ENCODE measurements at places on chromosomes 1 and 21.

- no peak for DNase-seq
Observed at GRCh38 chr21:38917043-38917774, 111.5 kb downstream of the ETS2 start.

DNA sequence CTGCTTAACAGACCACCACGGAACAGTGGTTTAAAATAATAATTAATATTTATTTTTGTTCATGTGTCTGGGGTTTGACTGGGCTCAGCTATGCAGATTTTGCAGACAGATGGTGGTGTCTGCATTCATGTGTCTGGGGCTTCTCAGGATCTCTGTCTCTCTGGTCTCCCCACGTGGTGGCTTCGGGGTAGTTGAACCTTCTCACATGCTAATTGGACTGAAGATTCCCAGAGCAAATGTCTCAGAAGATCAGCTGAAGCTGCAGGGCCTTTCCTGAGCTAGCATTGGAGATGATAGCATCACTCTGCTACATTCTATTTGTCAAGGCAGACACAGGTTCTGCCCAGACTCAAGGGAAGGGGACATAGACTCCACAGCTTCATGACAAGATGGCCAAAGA is 109.1 kb upstream of the DNAH14 start:
- no peak for DNase-seq

DNA sequence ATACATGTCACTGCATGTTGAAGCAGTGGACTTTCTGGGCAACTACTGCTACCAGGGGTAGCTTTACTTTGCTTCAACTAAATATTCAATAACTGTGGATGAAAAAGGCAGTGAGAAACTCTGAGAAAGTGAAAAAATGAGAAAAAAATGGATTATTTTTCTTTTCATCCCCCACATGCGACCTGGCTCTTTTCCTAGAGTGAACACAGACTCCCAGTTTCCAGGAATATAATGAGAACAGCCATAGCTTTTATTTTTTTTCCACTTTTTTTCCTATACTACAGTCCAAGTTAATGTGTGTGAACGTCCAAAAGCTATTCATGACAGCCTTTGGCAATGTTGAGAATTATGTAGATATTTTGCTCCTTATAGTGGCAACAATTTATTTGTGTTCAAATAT is 230.4 kb downstream of the DNM3 start:
- DNase-seq: no peak

DNA sequence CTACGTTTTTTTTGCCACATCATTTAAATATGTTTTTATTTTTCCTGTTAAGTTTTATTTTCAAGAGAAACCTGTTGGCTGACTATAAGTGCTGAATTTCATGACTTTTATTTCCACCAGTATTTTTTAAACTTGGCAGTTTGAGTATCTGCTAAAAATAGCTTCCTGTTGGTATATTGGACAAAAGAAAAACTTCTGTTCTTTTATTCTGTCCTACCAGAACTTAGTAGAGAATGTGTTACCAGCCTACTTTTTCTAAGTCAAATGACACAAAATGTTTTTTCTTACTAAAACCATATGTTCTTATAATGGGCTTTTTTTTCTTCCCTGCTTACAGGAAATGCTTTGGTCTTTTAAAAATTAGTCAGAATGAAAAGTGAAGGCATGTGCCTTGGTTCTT is 7.6 kb downstream of the DR1 start:
- DNase-seq: no peak

DNA sequence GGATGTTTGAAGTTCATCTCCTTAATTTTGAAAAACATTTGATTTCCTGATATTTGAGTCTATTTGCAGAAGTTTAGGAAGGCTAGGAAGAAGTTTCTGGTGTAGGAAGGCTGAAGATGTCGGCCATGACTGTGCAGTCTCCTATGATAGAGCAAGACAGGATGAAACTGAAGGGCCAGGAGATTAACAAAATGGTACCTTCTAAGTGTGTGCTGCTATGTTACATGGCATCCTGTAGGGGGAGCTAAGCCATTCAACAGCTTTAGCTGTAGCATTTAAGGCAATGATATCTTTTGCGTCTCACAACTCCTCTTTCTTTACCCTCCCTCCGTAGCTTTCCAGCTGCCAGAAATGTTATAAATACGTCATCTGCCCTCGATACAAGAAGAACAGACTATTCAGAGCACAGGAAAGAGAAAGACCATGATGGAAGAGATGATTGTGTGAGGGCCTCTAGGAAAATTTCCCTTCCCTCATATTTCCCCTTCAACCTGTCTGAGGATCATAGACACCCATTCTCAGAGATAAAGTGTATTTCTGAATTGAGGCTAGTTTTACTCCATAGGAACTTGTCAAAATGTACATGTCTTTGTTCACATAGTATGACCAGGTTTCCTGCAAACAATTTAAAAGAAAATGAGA is 61.1 kb downstream of the XCL1 start:
- no peak for DNase-seq

- DNase-seq: no peak
Observed at GRCh38 chr21:41827951-41828883, 50.9 kb downstream of the PRDM15 start.

- no peak for DNase-seq
Observed at GRCh38 chr1:183375381-183375780, 42.8 kb downstream of the NMNAT2 start.

- no peak for DNase-seq
Observed at GRCh38 chr1:13597166-13597565, 13.5 kb downstream of the PDPN start.

GRCh38 chr1:101509370-101509769 is 272.6 kb downstream of the S1PR1 start:
- no peak for DNase-seq

- DNase-seq: no peak
Observed at GRCh38 chr1:153483776-153484175, 23.3 kb upstream of the S100A7 start.

DNA sequence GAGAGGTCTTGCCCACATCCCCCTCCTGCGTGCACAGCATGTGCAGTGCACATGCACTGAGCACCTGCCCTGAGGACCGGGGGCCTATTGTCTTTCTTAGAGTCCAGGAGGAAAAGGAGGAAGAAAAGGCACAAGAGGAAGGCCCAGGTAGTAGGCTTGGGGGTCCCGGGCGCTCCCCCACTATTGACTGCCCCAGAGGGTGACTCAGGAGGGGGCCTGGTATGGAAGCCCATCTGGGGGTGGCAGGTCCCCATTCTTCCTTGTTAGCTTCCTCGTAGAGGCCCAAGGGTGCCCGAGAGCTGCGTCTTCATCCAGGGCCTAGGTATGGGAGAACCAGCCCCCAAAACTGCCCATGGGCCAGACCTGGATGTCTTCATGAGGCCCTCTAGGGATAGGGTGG is 4.1 kb upstream of the SMYD3 start:
- DNase-seq: no peak

GRCh38 chr1:232038706-232039677 is 412.4 kb downstream of the DISC1 start:
- DNase-seq: no peak

DNA sequence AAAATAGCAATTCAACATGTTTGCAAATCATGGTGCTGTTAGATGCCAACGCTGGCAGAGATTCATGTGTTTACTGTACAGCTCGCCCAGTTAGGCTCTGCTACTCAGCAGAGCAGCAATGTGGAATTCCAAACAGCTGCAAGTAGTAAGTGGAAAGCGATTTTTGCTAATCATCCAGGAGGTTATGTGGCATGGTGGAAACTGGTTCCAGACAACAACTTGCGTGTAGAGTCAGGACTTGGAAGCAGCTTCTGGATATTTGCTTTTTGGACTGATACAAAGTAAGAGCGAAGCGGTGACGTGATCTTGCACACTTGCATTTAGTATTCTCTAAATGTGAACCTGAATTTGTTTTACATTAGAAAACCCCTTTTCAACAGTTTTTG is 27.1 kb upstream of the HHAT start:
- no peak for DNase-seq

- DNase-seq: no peak
Observed at GRCh38 chr1:4071653-4072052, 171.6 kb upstream of the C1orf174 start.

DNA sequence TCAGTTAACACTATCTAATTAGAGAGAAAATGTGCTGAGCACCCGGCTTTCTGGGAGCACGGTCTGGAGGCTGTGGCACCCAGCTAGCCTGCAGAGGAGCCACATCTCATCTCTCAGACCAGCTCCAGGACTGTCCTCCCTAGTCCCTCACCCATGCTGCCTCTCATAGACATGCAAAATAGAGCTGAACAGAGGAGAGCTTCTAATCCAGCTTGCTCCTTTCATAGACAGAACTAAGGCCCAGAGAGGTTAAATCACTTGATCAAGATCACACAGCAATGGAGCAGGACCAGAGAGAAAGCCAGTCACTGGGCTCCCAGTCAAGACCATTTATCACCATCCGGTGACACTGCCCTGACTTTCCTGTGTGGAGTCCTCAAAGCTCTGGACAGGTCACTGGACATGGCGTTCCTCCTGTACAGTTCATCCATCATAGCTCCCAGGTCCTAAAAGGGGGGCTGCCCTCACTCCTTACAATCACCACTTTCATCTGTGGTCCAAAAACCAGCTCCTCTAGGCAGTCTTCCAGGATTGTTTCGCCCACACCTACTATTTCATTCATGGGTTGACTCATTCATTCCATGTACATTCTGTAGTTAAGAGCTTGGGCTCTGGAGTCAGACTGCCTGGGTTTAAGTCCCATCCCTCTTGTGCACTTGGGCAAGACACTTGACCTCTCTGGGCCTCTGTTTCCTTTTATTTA is 8.8 kb upstream of the CAMK2N1 start:
- DNase-seq: no peak

DNA sequence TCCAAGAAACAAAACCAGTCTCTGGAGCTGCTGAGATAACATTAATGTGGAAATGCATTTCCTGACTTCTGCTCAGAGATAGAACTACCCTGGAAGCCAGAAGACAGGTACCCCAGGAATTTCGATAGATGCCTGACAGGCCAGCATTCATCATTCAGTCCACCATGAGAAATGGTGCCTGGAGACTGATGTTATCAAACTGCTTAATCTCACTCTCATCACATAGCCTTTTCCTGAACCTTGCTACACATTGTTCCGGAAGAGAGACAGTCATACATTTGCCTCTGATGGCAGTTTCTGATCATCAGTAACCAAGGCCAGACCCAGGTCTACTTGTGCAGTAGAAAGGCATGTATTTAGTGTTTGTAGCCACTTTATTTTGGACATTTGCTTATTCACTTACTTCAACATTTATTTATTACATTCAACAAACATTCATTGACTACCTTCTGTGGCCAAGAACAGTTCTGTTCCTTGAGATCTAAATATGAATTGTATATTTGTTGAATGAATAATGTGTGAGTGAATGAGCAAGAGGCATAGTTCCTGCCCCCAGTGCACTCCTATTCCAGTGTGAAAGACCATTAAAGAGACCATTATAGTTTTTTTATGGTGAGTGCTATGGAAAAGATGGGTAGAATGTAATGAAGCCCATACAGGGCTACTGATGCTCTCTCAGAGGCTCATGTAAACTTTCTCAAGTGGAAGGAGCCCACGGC is 485.7 kb downstream of the NUF2 start:
- no peak for DNase-seq

GRCh38 chr1:178189814-178190213 is 95.9 kb downstream of the RASAL2 start:
- DNase-seq: no peak

- no peak for DNase-seq
Observed at GRCh38 chr1:183676586-183677189, 23.6 kb upstream of the APOBEC4 start.

DNA sequence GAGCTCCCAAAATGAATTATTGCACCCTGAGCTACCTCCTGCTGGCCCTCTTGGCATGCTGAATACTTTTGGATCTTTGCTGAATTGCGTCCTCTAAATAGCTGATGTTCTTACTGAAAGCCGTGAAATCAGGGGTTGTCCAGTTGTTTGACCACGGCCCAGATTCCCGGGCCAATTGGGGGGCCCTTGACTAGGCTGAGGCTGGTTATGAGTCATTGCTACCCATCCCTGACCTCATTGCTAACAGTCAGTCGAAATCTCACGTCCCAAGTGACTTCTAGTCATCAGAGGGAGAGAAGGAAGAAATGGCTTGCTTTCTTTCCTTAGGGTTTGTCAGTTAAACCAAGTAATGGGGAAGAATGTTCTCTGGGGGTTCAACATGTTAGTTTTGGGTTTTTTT is 37.4 kb downstream of the SMYD2 start:
- DNase-seq: no peak

- DNase-seq: no peak
Observed at GRCh38 chr1:219806642-219807041, 121.7 kb downstream of the SLC30A10 start.

DNA sequence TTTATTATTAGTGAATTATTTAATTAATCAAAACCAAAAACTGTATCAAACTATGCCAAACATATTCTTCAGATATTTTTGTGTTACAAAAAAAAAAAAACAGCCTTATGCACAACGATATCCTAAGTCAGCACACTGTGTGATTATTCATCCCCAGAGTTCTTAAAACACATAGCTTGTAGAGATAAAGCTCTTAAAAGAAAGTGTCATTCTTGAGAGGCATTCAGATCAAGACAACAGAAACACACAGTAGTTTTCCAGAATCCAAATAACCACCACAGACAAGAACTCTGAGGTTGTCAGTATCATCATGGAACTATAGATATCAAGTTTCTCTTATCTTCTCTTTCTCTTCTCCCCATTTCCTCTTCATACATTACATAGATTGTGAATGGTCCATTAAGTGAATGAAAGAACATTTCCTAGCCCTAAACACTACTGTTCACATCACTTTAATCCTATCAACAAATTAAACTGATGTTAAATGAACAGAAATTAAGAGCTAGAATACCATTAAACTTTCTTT is 13.5 kb downstream of the ZZZ3 start:
- no peak for DNase-seq

- no peak for DNase-seq
Observed at GRCh38 chr1:60564916-60565750, 491.6 kb upstream of the C1orf87 start.

GRCh38 chr1:81387446-81387845 is 413.3 kb upstream of the ADGRL2 start:
- DNase-seq: no peak

DNA sequence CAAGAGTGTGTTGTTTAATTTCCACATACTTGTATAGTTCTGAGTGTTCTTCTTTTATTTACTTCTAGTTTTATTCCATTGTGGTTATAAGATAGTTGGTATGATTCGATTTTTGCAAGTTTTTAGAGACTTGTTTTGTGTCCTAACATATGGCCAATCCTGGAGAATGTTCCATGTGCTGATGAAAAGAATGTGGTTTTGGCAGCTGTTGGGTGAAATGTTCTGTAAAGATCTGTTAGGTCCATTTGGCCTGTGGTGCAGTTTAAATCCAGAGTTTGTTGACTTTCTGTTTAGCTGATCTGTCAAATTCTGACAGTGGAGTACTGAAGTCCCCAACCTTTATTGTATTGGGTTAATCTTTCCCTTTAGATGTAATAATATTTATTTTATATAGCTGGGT is 19.5 kb upstream of the TIPRL start:
- DNase-seq: no peak

DNA sequence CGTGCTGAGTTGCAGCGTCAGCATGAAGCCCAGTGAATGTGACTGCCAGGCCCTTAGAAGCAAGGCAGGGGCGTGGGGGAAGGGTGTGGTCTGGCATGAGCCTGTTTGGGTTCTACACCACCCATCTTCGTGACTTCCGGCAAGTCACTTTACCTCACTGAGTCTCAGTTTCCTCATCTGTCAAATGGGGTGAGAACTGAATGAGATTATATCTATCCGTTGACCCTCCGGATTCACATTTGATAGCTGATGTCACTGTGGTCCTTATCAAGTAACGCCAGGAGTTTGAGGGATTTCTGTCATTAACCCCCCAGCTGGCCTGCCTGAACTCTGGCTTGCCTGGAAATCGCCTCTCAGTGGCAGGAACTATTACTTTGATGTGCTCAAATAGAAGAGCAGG is 15.6 kb downstream of the MRPL37 start:
- no peak for DNase-seq
